ENCODE measurements at places on chromosomes 16 and 17.

GRCh38 chr16:82587289-82587688 is 39.5 kb upstream of the CDH13 start:
- DNase-seq: no peak

DNA sequence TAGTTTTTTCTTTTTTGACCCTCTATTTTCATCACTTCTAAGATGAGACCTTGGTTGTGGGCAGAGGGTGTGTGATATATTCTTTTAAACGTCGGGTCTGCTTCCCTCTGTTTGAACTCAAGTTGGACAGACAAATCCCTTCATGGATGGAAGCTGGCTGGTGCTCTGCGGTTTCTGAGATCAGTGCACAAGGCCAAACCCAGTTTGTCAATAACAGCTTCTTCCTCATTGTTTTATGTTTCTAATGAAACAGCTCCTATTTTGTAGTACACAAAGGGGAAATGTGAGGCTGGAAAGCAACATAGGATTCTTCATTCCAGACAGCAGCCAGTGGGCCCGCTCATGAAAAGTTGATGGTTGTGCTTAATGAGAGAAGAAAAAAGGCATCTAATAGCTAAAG is 159.6 kb downstream of the PRKCA start:
- no peak for DNase-seq

- DNase-seq: peak; percentile 33
Observed at GRCh38 chr17:75472119-75472518, 15.7 kb downstream of the TMEM94 start.

DNA sequence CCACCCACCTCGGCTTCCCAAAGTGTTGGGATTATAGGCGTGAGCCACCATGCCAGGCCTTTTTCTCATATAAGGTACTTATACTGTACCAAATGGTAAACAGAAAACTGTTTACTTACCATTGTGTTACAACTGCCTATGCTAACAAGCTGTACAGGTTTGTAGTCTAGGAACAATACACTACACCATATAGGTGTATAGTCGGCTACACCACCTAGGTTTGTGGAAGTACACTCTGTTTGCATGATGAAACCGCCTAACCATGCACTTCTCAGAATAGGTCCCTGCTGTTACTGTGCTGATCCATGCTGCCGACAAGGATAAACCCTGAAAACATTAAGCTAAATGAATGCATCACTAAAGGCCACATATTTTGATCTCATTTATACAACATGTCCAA is 18.9 kb downstream of the DNAJA2 start:
- DNase-seq: no peak

GRCh38 chr17:6069539-6070429 is at the start of gene WSCD1:
Gene WSCD1, plus strand, starts transcription at chr17:6070379. Its CDS starts 10,280 bp downstream, at chr17:6080659.
- peak; percentile 27 for DNase-seq

Data from NCI-H2171 treated with DMSO at 0.1 percent for 48 hours (cell line).